ENCODE measurements at places on chromosomes 6 and 20.
A peak's percentile ranks its signal among the peaks of the same experiment; 100 is the strongest.

- no peak for DNase-seq
Observed at GRCh38 chr6:27161946-27162603, 85.4 kb upstream of the PRSS16 start.

- no peak for DNase-seq
Observed at GRCh38 chr20:8367689-8368088, 235.6 kb downstream of the PLCB1 start.

GRCh38 chr6:64591676-64592036 lies 956.1 kb downstream of the PHF3 start:
- DNase-seq = no peak

DNA sequence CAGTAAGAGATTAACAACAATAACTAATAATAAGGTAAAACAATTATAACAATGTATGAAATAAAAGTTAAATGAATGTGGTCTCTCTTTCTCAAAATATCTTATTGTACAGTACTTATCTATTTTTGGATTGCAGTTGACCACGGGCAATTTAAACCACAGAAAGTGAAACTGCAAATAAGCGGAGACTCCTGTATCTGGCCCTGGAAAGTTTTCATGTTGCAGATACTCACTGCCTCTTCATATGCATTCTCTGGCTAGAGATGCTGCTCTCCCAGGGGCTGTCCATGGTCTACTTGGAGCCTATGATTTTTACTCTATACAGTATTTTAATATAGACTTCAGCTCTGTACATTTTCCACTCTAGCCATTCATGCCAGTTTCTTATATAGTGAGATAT lies 230.8 kb downstream of the FUT9 start:
- no peak for DNase-seq

DNA sequence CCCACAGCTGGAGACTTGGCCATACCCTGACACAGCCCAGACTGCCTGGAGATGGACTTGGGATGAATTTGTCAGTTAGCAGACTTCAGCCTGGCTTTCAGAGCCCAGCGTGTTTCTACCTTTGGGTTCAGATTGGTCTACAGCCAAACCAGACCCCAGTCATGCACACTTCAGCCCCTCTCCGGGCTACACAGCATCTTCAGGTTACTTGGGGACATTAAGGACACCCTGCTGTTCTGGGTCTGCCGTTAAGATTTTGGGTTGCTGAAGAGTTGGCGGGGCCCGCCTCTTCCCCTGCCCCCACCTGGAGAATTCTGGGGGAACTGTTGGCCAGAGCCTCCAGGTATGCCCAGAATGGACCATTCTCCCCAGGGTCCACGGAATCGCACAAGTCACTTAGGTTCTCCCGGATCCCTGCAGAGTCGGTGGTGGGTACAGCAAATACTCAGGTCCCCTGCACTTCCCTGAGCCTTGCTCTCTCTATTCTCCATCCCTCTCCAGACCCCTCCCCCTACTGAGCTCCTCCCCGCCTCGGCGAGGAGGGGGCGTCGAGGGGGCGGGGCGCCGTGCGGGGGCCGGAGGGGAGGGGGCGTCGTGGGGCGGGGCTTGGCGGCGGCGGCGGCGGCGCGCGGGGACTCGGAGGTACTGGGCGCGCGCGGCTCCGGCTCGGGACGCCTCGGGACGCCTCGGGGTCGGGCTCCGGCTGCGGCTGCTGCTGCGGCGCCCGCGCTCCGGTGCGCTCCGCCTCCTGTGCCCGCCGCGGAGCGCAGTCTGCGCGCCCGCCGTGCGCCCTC lies at the start of gene PTK7:
PTK7 (plus strand) TSS at position 645 of the 794 bp plus-strand sequence. CDS start 175 bp downstream, outside the sequence.
- DNase-seq = no peak

DNA sequence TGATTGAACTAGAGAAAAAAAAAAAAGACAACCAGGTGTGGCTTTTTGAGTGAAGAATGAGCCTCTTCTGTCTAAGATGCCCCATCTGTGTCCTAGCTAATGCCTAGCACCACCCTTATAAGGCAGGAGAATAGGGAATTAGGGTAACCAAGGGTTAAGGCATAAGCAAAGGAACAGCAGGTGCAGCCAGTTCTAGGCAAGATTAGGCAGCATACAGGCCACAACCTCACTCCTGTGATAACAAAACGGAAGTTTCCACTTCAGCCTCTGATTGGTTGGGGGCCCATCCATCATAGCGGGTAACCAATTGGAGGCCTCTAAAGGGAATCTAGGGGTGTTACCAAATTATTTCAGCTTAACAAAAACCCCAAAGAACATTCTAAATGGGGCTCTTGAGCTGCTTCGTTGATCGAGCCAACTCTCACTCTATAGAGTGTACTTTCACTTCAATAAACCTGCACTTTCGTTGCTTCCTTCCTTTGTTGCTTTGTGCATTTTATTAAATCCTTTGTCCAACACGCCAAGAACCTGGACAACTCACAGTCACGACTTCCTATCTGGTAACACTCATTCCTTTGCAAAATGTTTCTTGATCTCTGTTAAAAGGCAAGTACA lies 61.9 kb upstream of the TAGAP start:
- peak; percentile 81 for DNase-seq

DNA sequence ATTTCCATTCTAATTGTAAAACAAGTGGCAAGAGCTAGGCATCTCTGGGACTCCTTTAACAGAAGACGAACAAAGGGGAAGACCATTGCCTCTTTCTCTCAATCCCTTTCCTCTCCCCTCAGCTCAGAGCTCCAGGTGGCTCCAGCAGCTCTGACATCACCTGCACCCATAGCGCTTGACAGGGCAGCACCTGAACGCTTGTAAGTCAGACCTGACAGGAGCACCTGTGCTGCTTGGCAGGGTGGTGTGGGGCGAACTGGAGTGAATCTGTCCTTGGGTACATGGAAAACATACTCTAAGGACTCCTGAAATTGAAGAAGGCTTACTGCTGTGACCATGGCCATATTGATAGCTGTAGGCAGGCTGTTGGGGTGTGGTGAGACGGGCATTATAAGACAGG lies 409.5 kb upstream of the AGPAT4 start:
- DNase-seq = no peak

DNA sequence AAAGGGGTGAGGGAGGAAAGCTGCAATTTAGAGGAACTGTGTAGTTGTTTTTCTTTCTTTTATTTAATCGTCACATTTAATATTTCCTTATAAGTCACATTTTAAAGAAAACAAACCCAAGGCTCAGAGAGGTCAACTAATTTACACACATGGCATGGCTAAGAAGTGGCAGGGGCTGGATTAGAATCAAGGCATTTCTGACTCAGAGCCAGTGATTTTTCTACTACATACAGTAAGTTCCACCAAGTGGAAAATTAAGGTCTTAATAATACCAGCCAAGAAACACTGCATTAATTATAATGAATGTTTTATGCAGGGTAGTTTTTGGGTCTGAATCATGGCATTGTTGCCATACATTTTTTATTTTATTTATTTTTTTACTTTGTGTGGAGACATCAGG lies 607.7 kb upstream of the CITED2 start:
- no peak for DNase-seq

DNA sequence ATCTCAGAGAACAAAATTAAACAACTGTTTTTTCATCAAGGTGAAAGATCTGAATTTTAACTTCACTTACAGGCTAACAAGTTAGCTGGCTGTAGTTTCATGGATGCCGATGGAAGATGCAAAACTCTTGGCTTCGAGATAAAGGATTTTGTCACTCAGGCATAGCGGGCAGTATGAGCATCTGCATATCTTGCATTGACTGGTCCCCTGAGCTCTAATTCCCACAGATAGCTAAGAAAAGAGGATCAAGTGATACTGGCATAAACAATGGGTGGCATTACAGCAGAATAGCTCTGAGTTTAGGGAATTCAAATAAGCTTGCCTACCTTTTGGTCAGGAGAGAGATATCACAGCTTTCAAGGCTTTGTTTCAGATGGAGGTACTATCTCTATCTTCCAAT lies 1.8 kb upstream of the CLVS2 start:
- DNase-seq = no peak

DNA sequence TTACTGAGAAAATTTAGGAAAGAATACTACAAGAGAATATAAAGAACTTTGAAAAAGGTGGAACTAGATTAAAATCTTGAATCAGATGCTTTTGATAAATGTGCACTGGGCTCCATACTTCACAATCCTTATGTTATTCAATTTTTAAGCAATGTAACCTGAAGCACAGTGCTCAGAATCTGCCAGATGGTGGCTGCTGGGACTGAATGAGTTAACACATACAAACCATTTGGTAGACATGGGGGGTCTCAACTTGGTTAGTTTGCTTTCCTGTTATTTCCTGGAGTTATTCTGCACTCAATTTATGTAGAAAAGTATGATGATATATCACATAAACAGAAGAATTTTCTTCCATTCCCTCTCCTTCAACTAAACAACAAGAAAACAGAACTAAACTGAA lies 326.5 kb downstream of the RNGTT start:
- DNase-seq = no peak

- no peak for DNase-seq
Observed at GRCh38 chr6:1708820-1709219, 99.1 kb downstream of the FOXC1 start.

DNA sequence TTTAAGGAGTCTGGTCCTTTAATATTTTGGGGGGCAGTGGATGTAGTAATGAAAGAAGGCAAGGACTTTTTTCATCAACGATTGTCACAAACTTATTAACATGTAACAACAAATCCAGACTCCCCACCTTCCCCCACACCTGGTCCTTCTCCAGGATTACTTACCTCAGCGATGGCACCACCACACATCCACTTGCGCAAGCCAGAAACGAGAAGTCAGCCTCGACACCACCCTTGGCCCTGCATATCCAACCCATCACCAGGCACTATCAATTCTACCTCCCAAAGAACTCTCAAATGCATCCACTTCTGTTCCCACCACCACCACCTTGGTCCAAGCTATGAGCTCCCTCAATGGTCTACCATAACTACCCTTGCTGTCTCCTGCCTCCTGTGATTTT lies 6.6 kb downstream of the EZR start:
- DNase-seq = no peak

GRCh38 chr6:113010196-113010989 lies 663.3 kb downstream of the RFPL4B start:
- no peak for DNase-seq

DNA sequence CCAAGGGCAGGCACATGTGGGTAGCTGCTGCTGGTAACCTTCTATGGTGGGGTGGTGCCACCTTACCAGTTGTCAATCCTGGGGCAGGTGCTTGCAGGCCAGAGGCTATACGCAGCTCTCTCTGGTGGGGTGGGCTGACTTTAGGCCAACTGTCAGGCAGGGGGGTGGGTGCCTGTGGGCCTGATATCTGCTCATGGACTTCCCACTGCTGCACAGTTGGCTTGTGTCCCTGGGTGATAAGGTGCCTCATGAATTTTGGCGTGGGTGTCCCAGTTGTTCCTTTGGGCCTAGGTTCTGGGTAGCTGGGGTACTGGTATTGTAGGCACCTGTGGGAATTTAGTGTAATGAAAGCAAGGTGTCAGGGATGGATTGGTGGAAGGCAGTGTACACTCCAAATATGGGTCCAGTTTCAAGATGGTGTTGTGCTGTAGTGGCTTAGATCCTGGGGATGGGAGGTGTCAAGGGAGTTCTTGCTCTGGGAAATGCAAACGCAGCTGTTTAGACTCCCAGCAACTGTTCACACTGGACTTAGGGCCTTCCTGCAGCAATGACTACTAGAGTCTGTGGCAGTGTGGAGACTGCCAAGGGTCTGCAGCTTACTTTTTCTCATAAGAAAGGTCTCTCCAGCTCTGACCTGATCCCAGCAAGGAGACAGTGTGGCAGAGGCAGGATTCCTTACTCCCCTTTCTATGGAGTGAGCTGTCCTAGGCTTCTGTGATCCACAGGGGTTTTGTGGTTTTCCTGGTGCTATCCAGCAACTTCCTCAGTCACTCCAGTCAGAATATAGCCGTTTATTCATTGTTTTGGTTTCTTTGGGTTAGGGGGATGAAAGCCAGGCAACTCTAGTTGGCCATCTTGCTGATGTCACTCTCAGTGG lies 128.2 kb downstream of the CRYBG1 start:
- no peak for DNase-seq

GRCh38 chr20:19934792-19935491 lies 82.2 kb upstream of the NAA20 start:
- DNase-seq = no peak

DNA sequence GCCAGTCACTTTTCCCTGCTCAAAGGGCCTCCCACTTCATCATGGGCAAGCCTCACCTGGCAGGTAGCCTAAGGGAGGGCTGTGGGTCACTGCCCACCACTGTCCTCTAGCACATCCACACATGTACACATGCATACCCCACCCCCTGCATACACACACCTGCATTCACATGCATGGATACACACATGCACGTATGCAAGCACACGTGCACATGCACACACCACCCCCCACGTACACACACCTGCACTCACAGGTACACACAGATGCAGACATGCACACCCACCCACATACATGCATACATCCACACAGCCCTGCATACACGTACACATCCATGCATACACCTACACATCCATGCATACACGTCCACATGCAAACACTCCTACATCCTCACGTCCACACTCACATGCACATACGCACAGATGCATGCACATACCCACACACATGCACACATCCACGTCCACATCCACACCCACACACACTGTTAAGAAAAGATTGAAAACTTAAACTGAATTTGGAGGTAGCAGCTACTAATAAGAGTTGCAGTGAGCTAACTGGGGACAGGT lies 14.0 kb upstream of the EXOC2 start:
- no peak for DNase-seq

DNA sequence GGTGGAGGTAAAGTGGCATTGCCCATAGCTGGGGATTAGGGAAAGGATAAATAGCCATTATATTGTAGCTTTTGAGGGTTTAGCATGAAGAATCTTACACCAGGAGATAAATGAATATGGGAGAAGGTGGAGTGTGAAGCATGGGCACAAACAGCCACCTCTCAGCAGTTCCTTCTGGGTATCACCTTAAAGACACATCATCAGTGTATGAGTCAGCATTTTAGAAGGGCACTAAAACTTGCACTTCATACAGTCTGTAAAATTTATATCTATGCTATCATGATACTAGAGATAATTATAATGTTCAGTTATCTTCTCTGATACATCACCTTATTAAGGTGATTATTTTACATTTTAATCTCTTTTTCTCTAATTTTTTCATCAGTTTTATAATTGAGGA lies 25.3 kb downstream of the SLC35A1 start:
- no peak for DNase-seq

GRCh38 chr6:158457616-158458278 lies 102.1 kb upstream of the TMEM181 start:
- DNase-seq = no peak

DNA sequence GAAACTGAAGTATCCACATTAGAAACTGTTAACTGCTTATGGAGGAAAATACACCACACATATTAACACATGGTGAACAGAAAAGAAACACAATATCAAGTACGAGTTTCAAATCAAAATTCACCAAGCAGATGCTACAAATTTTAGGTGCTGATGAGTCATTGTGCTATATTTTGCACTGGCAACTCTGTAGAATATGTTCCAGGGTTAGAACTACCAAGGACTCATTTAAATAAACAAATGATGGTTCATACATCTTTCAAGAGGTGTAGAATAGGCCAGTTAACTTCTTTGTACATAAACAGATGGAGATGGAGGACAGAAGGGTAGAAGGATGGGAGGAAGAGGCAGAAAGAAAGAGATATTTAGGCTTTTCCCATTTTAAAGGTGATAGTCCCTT lies 184.9 kb downstream of the ARHGAP18 start:
- DNase-seq = no peak

GRCh38 chr20:47466704-47467459 lies 34.8 kb upstream of the NCOA3 start:
- no peak for DNase-seq

- DNase-seq = no peak
Observed at GRCh38 chr6:121724576-121724975, 289.1 kb downstream of the GJA1 start.

- no peak for DNase-seq
Observed at GRCh38 chr6:98946879-98947410, 801 bp downstream of the FBXL4 start.

GRCh38 chr6:56803594-56803993 lies 151.3 kb upstream of the BEND6 start:
- DNase-seq = no peak

Data from stimulated activated CD8-positive, alpha-beta memory T cell treated with anti-CD3 and anti-CD28 coated beads, Interleukin-7, amount 100 ng/mL, for 24 hours (primary cell).